ENCODE measurements at places on chromosomes 12 and 14. TPM values are rescaled to one million over a fixed set of nuclear protein-coding genes. Genes with fewer than 3 reads are reported as not detected.

DNA sequence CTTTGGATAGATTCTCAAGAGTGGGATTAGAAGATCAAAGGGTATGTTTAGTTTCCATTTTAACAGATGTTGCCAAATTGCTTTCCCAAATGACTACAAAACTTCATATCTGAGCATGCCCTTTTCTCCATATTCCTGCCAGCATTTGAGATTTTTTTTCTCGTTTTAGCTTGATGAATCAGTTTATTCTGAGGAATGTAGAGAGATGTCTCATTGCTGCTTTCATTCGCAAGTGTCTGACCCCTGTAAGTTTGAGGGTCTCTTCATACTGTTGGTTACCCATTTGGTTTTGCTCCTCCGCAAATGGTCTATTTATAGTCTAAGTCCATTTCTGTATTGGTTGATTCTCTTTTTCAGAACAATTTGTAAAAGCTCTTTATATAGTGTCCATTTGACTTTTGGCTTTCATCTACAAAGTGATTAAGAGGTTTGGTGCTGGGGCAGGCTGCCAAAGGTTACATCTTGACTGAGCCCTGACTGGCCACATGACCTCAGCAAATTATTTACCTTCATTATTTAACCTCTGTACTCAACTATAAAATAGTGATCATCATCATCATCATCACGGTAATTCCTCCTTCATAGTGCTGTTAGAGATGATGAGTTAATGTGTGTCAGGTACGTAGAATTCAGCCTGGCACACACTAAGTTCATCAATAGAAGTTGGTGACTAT lies 33.6 kb downstream of the HCAR2 start:
- no peak for DNase-seq

- no peak for DNase-seq
These were observed 14.5 kb upstream of the HPD start for GRCh38 chr12:121873216-121873569.

SERPINA9 gene
- total RNA-seq, result not detected

FITM1 gene
- 0.88 TPM for total RNA-seq

- DNase-seq, result no peak
These were observed 17.4 kb downstream of the GALNT4 start for GRCh38 chr12:89507015-89507824.

- DNase-seq, result no peak
These were observed 159.9 kb upstream of the NOS1 start for GRCh38 chr12:117521346-117521745.

SLC17A8 gene
- 0.80 TPM for total RNA-seq

- DNase-seq, result no peak
These were observed 120.1 kb downstream of the SMOC1 start for GRCh38 chr14:69999261-69999674.

Measured in G401 (cell line).